Keratinocyte (primary cell): ENCODE measurements at places on chromosomes 1 and 21.

DNA sequence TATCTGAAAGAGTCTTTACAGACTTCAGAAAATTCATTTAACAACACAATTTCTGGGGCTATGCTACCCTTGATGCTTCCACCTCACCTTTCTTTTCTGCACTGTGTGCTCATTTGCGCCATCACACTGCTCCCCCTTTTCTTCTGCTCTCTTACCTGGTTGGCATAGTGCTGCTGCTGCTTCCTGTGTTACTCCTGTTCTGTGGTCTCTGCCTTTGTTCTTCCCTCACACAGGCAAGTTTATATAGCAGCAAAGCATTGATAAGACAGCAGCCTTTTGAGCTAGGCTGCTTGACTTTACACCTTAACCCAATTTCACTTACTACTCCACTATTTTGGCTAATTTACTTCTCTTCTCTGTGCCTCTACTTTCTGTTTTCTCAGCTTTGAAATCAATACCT is 18.3 kb downstream of the SGIP1 start:
- no peak for DNase-seq

- peak; percentile 48 for DNase-seq
These were observed at the start of gene LCE1E for GRCh38 chr1:152786077-152786476. LCE1E (plus strand) TSS chr1:152786257; CDS start chr1:152787300, 1,043 bp downstream.

DNA sequence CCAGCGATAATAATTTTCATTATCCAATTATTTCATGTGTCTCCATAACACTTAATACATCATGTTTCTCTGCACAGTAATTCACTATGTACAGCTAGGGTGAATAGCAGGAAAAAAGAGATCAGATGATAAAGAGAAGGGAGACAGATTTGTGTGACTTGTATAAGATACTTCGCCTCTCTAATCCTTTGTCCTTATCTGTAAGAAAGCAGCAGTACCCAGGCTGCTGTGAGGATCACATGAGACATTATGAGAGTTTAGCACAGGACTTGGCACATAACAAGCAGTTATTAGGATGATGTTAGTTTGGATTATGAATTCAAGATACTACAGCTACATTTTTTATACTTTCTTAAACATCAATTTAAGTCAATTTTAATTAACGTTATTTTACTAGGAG is 6.3 kb downstream of the ERG start:
- no peak for DNase-seq

GRCh38 chr1:93751377-93752250 is 70.0 kb upstream of the BCAR3 start:
- DNase-seq = no peak

GRCh38 chr1:41333146-41333784 is 28.0 kb upstream of the FOXO6 start:
- no peak for DNase-seq

GRCh38 chr1:37719572-37720195 is 27.4 kb downstream of the CDCA8 start:
- DNase-seq = no peak

GRCh38 chr1:29543586-29543985 is 307.3 kb downstream of the PTPRU start:
- DNase-seq = no peak

- no peak for DNase-seq
These were observed 30.9 kb upstream of the CADM3 start for GRCh38 chr1:159140474-159140873.

- DNase-seq = no peak
These were observed 3.6 kb downstream of the ACKR1 start for GRCh38 chr1:159208175-159208825.

DNA sequence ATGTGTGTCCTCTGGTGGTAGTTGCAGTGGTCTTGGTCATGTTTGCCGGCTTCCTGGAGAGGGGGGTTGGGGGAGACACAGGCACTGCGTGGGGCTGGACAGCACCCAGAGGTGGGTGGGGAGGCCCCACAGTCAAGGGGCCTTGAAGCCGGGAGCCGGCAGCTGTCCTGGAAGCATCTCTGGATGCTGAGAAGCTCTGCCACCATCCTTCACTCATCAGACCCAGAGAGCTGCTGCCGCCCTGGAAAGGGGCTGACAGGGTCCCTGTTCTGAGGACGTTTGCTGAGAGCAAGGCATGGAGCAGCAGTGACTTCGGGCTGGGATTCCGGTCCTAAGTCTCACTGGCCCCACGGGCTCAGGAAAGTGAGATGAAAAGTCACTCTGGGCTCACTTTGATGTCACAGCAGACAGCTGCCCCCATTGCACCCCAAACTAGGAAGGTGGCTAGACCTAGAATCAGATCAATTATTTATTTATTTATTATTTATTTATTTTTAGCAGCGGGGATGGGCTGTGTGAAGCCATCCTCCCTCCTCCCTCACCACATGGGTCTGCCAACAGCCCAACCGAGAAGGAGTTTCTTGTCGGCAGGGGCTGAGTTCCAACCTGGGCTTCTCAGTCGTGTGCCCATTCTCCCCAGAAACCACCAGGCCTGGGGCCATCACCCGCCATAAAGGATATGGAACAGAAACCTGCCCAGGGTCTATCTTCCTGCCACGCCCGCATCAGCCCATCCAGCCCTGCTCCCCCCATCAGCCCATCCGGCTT is 547.4 kb downstream of the PTPRU start:
- no peak for DNase-seq

GRCh38 chr1:50702395-50702794 is 257.7 kb downstream of the FAF1 start:
- no peak for DNase-seq

GRCh38 chr1:187001198-187001889 is 172.6 kb downstream of the PLA2G4A start:
- DNase-seq = peak; percentile 59

DNA sequence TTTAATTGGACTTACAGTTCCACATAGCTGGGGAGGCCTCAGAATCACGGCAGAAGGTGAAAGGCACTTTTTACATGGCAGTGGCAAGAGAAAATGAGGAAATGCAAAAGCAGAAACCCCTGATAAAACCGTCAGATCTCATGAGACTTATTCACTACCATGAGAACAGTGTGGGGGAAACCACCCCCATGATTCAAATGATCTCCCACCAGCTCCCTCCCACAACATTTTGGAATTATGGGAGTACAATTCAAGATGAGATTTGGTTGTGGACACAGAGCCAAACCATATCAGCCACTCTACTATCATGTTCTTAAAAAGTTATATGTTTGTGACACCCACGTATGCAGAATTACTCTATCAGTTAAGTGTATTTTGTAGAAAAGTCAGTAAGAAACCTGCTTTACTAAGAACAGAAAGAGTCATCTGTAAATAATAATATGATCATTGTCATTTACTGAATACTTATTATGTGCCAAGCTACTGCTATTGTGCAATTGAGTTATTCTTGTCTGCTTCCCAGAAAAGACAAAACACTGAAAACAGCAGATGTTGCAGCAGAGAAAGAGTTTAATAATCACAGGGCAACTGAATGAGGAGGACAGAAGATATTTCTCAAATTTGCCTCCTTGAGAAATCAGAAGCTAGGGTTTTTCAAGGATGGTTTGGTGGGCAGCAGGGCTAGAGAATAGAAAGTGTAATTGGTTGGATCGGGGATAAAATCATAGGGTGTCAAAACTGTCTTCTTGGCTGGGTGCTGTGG is 207.7 kb upstream of the FGGY start:
- no peak for DNase-seq

- DNase-seq = no peak
These were observed 19.7 kb downstream of the VASH2 start for GRCh38 chr1:212970085-212970484.

DNA sequence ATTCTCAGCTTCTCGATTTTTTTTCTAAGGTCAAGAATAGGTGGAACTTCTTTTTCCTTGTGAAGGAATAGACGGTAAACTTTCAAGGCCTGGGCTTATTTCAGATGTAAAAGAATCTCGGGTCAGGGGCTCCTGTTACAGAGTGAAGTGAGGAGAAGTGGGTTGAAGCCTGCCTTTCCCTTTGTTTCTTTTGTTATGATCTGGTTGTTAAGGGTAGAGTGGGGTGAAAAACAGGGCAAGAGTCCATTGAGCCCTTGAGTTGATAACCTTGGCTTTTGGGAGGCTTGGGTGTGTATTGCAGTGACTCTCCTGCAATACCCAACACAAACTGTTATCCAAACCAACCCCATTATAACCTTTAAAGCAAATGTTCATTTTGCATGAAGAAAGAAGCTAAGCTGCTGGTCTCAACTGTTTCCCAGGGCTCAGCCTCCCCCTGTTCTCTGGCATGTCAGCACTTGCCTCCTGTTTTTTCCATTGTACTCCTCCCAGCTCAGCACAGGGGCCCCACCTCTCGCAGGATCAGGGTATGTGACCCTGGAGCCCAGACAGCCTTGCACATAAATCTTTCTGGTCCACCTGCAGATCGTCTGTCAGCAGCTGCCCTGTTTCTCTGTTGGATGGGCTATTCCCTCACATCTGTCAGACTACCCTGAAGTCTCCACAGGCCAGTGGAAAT is 102.4 kb downstream of the CACHD1 start:
- no peak for DNase-seq
